Sigmoid colon (tissue), 7 donors: ENCODE measurements at places on chromosomes 5 and 9. TPM values are rescaled to one million over a fixed set of nuclear protein-coding genes. Genes with fewer than 3 reads are reported as not detected.

The TLR4 gene
- 10.5 TPM for total RNA-seq

The BRINP1 gene
- 0.27 TPM for total RNA-seq

The MLLT3 gene
- 25.0 TPM for total RNA-seq

The NR6A1 gene
- total RNA-seq: 1.2 TPM

The TMOD1 gene
- 28.5 TPM for total RNA-seq

The HMHB1 gene
- total RNA-seq: not detected

DNA sequence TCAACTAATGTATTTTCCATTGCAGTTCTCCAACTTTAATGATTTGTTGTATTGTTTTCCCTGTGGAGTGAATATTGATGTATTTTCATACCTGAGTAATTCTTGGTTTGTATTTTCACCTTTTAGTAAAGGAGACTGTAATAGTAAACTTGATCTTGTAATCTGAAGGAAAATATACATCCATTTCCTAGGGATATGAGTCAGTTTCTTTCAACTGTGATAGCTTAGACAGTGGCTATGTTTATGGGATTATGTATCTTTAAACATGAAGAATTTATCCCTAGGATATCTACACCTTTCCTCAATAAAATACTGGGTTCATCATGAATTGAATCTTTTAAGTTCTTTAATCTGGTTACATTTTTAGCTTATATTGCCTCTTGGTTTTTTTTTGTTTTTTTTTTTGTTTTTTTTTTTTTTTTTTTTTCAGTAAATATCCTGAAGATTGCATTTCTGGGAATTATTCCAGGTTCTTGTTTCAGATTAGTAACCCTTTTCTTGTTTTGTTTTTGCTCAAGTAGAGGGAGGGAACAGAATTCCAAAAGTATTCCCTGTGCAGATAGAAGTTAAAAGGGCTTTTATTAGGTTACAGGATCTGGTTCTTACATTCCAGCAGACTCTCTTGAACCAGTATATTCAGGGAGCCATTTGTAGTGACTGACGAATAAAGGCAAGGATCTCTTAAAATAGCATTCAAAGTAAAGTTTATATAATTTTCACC is 7.1 kb downstream of the WDR36 start:
- DNase-seq: no peak

- no peak for DNase-seq
Observed at GRCh38 chr5:82446809-82447208, 168.7 kb upstream of the RPS23 start.

DNA sequence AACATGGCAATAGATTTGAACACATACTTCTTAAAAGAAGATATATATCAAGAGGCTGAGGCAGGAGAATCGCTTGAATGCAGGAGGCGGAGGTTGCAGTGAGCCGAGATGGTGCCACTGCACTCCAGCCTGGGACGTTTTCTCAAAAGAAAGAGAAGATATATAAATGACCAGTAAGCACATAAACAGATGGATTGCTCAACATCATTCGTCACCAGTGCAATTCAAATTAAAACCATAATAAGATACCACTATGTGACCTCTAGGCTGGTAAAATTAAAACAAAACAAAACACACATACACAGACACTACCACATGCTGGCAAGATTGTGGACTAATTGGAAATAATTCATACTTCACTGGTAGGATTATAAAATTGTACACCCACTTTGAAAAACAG is 5.3 kb upstream of the TXN start:
- DNase-seq: no peak

DNA sequence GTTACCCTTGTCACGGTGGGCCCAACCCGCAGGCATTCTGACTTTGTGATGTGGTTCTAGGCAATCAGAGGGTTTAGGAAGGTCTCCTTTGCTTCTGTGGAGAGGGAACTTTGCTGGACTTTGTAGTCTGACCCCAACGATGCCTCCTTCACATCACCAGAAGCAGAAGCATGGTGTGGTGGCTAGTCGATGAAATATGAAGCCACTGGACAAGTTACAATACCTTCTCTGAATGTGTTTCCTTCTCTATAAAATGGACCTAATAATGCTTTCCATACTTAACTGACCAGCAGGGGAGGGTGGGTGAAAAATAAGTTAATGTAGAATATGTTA is 607 bp downstream of the SPEF2 start:
- no peak for DNase-seq

GRCh38 chr9:126877418-126877817 is 17.0 kb downstream of the ZBTB34 start:
- DNase-seq: no peak

DNA sequence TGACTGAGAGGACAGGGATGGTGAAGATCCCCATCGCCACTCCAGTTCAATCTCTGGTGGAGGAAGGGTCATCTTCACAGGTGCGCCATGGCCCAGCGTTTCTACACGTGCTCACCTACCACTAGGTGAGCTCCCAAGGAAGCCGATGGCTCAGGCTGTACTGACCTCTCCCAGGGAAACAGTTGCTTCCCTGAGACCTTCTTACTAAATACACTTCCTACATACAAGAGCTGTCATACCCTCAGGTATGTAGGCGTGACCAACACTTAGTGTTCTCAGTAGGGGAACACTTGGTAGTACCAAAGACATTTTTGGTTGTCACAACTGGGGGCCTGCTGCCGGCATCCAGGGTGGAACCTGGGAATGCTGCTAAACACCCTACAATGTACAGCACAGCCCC is 75.2 kb downstream of the TENT4A start:
- DNase-seq: no peak

DNA sequence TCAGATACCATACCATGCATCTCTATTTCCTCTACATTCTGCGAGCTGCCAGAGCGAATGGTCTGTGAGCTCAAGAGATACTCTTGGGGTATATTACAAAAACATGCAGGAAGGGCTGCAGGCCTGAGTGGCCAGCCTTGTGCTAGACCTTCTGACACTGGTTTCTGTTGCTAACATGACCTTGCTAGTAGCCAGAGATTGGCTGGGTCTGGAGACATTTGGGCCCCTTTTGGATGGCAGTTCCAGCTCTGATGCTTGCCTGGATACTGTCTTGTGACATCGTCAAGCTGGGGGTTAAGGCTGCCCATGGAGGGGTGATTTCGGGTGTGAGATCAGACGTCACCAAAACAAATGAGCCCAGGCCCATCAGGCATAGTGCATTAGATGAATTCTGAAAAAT is 56.1 kb upstream of the FSTL4 start:
- DNase-seq: no peak

DNA sequence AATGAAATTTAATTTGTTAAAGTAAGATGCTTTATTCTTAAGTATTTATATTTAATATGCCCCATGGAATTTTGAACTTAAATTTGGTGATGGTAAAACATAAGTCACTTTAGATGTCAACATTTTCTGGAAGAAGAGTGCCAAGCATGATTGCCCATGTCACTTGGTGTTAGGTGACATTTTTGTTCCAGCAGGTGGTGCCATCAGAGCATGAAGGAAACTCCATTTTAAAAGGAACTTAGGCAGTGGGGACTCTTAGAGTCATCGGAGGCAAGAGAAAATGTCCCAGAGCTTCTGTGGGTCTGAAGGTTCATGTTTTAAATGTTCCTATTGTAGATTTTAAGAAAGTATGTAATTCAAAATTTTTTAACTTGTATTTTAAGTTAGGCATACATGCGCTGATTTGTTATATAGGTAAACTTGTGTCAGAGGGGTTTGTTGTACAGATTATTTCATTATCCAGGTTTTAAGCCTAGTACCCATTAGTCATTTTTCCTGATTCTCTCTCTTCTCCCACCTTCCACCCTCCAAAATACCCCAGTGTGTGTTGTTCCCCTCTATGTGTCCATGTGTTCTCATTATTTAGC is 789.3 kb downstream of the SEMA5A start:
- DNase-seq: no peak

DNA sequence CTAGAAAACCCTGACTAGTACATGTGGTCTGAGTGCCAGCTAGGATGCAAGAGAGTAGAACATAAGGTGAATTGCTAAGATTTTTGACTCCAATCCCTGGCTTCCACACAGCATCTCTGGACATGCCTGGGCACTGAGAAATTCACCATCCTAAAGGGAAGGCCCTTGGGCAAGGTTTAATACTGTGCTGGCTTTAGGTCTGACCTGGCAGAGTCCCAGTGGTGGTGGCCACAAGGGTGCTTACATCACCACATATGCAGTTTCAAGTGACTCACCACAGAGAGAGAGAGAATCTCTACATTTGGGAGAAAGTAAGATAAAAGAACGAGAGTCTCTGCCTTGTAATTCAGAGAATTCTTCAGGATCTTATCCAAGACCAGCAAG is 661.6 kb upstream of the C9orf72 start:
- DNase-seq: no peak

- DNase-seq: no peak
Observed at GRCh38 chr9:487429-487828, 272.8 kb downstream of the DOCK8 start.

DNA sequence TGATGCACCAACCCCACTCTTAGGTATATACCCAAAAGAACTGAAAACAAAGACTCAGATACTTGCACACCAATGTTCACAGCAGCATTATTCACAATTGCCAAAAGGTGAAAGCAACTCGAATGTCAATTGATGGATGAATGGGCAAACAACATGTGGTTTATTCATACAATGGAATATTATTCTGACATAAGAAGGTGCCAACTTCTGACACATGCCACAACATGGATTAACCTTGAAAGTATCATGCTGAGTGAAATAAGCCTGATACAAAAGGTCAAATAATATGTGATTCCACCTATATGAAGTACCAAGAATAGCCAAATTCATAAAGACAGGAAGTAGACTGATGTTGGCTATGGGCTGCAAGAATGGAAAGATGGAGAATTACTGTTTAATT is 35.0 kb downstream of the CTNND2 start:
- no peak for DNase-seq

- DNase-seq: no peak
Observed at GRCh38 chr9:105651806-105652205, 10.5 kb upstream of the TAL2 start.

- no peak for DNase-seq
Observed at GRCh38 chr5:64834037-64834436, 65.3 kb downstream of the CWC27 start.

DNA sequence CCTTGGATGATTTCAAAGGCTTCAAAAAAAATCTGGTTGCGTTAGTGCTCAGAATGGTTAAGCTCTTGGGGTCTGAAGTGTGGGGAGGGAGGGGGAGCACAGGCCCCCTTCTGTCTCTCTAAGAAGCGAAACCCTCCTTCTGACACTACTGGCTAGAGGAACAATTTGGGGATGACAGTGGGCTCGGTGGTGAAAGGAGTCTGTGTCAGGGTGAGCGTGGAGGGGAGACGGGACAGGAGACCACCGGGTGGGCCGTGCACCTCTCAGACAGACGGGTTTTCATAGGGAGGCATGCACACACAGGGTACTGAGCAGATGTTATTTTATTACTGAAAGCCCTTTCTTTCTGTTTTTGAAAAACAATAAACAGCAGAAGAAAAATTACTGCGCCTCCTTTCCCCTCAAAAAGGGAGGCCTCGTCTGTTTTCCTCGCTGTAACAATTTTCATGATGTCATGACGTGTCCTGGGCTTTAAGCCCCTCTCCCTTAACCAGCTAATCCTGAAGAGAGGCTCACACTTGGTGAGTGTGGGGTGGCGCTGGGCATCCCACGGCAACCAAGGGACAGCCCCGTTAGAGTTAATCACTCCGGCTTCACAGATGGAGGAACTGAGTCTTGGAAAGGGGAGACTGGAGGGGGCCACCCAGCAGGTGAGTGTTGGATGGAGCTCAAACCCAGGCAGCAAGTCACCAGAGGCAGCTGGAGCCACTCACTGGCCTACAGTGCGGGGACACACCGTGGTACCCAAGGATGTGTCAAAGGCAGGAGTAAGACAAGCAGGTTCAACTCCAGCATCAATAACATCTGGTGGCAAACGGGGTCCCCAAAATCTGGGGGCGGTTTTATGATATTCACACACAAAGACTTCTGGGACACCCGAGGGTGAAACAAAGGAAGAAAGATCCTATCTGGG is 53.4 kb downstream of the PTCH1 start:
- DNase-seq: no peak

DNA sequence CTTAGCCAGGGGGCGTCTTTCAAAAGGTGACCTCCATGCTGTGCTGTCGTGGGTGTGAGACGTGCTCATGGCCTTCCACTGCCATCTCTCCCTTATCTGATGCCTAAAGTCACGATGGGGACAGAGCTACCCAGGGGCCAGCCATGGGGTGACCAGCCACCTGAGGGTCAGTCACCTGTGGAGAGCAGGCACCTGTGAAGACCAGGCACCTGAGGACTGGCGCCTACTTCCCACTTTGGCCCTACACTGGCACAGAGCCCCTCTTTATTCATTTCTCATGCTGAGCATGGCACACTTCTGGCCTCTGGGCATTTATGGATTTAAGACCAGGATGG is 6.4 kb upstream of the EXOC3 start:
- DNase-seq: peak; percentile 53

DNA sequence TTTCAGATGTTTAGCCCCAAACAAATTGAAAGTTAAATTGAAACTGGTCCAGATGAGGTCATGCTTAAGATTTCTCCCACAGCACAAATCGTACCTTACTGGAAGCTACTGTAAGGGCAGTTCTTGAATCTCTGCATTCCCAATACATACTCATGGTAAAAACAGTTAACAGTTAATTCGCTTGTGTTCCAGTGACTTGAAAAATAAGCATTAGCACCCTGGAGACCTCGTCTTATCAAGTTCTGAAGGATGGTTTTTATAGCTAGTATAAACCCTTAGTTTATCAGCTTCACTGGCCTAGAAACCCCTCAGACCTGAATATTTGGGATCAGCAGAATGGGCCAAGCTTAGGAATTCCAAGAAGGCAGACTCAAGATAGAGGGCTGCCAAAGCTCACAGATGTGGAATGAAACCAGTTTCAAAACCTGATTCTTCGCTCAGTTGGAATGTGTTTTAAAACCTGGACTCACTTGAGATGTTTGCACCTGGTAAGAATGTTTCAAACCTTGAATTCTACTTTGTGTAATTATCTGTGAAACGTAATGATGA is 103.6 kb downstream of the C9orf152 start:
- no peak for DNase-seq

DNA sequence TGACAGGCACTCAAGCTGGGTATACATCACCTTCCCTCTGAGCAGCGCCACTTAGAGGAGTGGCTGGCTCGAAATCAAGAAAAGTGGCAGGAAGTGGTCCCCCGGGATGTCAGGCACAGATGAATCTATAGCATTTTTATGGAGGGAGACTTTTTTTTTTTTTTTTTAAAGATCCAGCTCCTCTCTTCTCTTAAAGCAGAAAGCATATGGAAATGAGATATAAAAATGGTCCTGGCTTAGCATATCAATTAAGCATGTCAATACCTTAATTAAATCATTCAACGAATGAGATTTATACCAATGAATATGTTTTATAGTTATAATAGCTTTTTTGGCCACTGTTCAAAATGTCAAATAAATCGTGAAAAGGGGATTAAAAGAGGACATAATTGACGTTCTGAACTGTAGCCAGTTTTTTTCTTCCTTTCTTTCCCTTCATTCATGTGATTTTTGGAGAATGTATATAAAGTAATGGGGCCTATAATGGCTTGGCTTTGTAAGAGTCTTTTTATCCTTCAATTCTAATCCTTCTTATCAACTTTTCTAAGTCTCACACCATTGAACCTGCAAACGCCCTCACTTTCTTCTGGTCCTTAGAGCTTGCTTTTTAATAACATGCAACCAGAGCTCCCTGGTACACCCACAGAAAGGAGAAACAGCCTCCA is 319.2 kb upstream of the PANK3 start:
- DNase-seq: no peak

- peak; percentile 42 for DNase-seq
Observed at GRCh38 chr9:135061441-135061840, 26.0 kb upstream of the OLFM1 start.
